ENCODE measurements at places on chromosomes 4 and X. TPM values are rescaled to one million over a fixed set of nuclear protein-coding genes. Genes with fewer than 3 reads are reported as not detected.

DNA sequence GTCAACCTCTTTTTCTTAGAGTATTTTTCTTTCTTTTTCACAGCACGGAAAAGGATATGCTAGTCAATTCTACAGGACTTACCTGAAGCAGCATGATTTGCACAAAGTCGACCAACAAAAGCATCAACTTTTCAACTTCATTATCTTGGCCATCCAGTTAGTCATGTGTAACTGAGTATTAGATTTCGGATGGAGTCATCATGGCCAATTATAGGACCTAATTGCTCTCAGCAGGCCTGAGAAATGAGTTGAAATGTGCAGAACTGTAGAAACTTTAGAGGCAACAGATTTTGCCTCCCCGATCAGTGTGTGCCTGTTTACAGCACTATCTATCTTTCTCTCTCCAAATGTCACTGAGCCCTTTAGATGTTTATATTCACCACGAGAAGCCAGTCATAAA, 41.0 kb downstream of the PCDH10 start:
- no peak for DNase-seq

GRCh38 chr4:7043284-7044136, at the start of gene TADA2B:
TADA2B (plus strand) TSS chr4:7043372; CDS start chr4:7043580, 208 bp downstream.
- DNase-seq, result no peak

DNA sequence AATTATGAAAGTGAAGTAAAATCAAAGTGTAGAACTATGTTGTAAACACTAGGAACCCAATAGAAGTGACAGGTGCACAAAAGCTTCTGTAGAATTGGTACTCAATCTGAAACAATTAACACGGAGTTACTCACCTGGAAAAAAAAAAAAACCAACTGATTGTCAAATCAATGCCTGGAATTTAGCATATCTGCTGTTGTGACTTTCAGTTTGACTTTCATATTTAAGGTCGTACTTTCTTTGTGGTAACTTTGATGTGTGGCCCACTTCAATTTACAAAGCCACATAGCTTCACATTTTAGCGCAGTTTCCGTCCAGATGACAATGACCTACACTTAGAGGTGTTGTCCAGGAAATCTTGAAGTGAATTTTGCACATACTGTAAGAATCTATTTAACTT, 1124.9 kb downstream of the STIM2 start:
- DNase-seq, result no peak

DNA sequence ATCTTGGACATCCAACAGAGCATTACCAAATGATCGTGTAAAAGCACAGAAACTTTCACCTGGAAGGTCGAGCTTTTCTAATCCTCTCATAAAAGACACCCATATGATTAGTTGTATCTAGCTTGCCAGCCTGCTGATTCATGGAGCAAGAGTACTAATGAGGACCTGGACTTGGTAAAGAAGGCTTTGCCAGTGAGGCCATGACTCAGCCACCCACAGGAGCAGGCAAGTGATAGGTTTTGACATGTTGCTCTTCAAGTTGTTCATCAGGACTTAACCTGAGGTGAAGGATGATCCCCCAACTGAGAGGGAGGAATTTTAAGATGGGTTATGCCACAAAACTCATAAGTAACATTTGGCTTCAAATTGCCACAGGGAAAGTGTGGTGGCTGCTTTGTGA, 24.7 kb upstream of the EPGN start:
- no peak for DNase-seq

HSFX4 gene
- total RNA-seq, result not detected

GALNTL6 gene
- total RNA-seq, result 0.35 TPM

- DNase-seq, result no peak
Observed at GRCh38 chr4:143514169-143514495, 630 bp downstream of the SMARCA5 start.

Measured in glomerular endothelial cell (primary cell).